NCI-H510A treated with DMSO at 0.1 percent for 48 hours (cell line): ENCODE measurements at places on chromosomes 2 and 18.

DNA sequence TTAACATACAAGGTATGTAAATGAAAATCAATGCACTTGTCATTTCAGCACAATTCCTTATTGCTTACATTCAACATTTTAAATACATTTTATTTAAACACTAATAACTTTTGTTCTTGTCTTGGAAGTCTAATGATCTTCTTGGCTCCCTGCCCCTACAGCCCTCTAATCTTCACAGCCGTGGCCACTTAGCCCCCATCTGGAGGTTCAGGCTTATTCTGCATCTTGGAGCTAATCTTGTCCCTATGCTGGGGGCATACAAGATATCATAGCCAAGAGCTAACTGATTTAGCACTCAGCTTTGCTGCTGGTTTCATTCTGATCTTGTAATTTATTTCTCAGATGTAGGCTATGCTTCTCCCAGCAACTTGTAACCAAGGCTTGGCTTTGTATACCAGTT is 140.8 kb downstream of the TMEFF2 start:
- no peak for DNase-seq

- DNase-seq: no peak
Observed at GRCh38 chr2:204060841-204061240, 124.3 kb downstream of the ICOS start.

GRCh38 chr2:28552045-28552823 is 56.4 kb downstream of the PLB1 start:
- no peak for DNase-seq

DNA sequence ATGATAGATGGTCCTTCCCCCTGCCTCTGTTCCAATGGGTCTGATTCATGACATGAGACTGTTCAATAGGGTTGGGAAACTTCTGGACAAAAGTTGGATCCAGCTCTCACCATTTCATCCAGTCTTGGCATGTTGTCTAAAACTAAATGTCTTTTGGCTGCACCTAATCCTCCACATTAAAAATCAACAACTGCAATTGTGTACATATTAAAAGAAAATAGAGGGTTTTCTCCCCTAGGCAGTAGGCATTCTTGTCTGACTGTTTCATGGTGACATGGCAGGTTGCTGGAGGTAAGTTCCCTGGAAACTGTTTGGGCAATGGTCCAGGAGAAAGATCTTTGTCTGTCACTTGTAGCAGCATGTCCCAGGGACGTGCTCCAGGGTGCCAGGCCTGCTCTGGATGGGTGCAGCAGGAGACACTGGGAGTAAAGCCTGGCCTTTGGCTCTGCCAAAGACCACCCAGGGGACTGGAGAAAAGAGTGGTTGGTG is 135.8 kb downstream of the TCF4 start:
- no peak for DNase-seq

DNA sequence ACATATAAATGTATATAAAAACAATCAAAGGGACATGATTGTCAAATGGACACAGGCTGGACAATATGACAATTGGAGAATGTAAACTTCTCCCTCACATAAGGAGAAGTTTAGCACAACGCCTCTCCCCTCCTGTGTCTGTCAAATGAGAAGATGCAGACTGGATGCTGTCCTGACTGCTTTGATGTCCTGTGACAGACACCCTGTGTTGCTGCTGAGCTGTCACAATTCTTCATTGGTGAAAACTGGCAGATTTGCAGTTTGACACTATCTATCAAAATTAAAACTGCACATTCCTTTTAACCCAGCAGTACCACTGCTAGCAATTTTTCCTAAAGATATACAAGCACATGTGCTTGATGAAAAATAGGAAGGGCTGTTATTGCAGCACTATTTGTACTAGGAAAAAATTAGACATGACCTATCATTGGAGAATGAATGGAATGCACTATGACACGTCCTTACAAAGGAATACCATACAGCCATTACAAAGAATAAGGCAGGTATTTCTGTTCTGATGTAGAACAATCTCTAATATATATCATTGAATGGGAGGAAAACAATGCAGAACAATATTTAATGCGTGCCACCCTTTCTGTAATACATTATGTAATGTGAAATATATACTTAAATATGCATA is 12.4 kb downstream of the DPYSL5 start:
- no peak for DNase-seq

GRCh38 chr2:47528874-47529273 is 125.9 kb downstream of the MSH2 start:
- no peak for DNase-seq

DNA sequence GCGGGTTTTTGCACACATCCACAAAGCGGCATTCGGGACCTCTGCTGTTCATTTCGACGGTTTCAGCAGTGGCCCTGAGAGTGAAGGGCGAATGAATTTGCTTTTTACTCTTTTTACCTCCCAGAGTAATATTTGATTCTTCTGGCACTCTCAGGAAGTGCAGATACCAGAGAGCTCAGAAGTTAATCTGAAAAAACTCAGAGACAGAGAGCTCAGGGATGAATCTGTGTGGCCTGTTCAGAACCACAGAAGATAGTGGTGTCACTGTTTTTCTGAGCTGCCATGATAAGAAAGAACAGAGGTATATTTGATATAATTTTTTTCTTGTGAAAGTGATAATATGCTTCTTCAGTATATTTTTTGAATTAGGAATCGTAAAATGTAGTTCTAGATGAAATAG is 129.3 kb downstream of the MBP start:
- DNase-seq: no peak

DNA sequence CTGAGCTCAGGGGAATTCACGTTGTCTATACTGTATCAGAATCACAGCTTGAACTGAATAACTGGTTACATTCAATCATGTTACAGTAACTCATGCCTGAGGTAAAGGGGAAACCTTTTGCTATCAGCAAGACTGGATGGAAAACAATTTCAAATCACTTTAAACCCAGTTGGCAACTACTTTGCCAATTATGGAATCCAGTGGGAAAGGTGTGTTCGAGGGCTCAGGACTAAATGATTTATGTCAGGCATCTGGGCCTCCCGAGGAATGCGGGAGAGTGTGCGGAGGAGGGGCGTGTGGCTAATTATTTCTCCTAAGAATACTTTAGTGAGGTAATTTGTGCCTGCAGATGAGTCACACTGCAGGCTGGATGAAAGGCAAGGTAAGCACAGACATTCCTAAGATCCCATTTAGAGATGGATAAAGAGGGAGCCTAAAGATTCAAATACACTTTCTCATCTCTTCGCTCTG is 100.1 kb downstream of the HRH4 start:
- no peak for DNase-seq

DNA sequence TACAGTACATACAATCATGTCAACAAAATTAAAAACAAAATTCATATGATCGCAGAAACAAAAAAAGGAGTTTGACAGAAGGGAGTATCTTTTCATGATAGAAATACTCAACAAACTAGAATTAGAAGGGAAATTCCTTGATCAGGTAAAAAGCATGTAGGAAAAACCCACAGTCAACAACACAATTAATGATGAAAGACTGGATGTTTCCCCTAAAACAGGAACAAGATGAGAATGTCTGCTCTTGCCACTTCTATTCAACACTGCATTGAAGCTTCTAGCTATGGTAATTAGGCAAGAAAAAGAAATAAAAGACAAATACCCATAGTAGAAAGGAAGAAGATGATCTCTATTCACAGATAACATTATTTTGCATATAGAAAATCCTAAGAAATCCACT is 87.1 kb downstream of the SRBD1 start:
- no peak for DNase-seq

- no peak for DNase-seq
Observed at GRCh38 chr2:240803191-240803590, 16.8 kb downstream of the KIF1A start.

- no peak for DNase-seq
Observed at GRCh38 chr2:61196671-61197070, 34.7 kb downstream of the C2orf74 start.

- DNase-seq: no peak
Observed at GRCh38 chr2:181241366-181241765, 215.8 kb upstream of the ITGA4 start.

DNA sequence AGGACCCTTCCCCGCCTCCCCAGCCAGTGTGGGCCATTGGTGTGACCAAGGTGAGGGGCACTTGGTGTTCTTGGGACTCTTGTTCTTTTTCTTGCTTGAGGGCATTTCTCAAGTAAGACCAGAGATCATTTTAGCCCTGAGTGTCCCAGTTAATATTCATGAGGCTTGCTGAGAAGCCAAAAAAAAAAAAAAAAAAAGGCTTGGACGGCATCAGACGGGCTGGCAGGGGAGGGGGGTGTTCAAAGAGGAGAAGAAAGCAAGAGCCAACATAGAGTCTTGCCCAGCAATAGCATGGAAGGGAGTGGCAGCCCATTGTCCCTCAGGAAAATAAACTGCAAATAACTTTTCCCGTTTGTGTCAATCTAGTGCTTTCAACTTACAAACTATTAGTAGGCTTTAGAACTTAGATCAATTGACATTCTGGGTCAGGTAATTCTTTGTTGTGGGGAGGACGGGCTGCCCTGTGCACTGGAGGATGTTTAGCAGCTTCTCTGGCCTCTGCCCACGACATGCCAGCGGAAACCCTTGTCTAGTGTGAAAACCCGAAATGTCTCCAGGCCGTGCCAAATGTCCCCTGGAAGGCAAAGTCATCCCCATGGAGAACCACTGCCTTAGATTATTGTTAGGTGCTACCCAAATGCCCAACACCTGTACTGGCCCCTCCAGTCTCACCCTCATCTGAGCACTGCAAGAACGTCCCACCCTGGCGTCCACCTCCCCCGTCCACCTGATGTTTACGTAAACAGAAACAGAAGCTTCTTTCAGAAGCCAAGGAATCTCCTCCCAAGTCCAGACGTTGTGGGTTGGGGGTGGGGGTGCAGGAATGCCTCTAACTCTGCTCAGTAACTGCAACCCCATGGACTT is 163.4 kb downstream of the BCL2 start:
- DNase-seq: no peak
